ENCODE measurements at places on chromosomes 3 and 15.

- DNase-seq, result no peak
Measured at GRCh38 chr3:188533612-188534357, 379.8 kb downstream of the LPP start.

GRCh38 chr3:136192831-136193230 is 3.3 kb downstream of the MSL2 start:
- no peak for DNase-seq

GRCh38 chr15:63292771-63293170 is 15.4 kb downstream of the APH1B start:
- DNase-seq, result peak; percentile 81

GRCh38 chr3:121863801-121864200 is 28.8 kb downstream of the EAF2 start:
- DNase-seq, result no peak

GRCh38 chr3:187183903-187184302 is 13.4 kb upstream of the RTP1 start:
- no peak for DNase-seq
